ENCODE measurements at places on chromosomes 16 and 17.
A peak's percentile ranks its signal among the peaks of the same experiment; 100 is the strongest.

DNA sequence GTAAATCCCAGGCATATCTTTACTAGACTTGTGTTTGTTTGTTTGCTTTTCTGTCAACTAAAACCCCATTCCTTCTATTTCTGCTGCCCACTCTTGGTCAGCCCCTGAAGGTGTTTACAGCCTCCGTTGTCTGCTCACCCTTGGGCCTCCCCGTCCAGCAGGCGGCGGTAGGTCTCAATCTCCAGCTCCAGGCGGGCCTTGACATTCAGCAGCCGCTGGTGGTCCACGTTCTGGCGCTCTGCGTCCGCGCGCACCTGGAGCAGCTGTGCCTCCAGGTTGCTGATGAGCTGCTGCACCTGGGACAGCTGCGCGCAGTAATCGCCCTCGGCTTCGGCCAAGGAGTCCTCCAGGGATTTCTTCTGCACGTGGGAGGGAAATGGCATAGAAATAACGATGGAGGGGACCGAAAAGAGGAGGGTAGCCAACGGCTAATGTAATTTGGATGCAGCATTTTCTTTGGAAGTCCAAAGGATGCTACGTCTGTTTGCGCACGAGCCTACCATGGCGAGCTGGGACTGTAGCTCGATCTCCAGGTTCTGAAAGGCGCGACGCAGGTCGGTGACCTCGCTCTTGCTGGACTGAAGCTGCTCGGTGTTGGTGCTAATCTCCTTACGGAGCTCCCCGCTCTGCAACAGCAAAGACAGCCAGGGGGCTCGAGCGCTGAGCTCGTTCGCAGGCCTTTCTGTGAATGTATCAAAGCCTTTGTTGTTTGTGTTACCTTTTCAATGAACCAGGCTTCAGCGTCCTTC is 3.9 kb downstream of the KRT12 start:
- no peak for DNase-seq

DNA sequence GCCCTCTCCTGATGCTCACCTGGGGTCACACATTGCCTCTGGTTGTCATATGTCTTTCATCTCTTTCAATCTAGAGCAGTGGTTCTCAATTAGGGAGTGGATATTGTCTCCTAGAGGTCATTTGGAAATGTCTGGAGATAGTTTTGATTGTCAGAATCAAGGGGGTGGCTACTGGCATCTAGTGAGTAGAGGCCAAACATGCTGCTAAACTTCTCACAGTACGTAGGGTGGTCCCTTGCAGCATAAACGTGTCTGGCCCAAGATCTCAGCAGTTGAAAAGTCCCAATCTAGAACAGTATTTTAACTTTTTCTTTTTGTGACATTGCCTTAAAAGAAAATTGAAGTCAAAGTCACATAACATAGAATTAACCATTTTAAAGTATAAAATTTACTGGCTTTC is 30.5 kb upstream of the SLC5A10 start:
- DNase-seq = no peak

DNA sequence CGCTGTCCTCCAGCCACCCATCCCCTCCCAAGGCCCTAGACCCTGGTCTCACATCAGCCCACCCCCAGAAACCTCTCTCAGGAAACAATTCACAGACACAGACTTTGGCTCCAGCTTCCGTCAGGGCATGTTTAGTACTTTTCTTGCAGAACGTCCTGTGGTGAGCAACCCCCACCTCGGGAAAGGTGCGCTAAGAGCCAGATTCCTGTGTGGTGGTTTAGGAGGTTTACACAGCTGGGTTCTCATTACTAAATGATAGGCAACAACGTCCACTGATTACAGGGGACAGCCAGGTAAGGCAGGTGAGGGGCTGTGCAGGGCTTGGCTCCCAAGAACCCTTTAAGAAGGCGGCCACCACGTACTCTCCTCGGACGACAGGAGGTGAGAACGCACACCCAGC is 29.3 kb downstream of the KIFC3 start:
- DNase-seq = no peak

DNA sequence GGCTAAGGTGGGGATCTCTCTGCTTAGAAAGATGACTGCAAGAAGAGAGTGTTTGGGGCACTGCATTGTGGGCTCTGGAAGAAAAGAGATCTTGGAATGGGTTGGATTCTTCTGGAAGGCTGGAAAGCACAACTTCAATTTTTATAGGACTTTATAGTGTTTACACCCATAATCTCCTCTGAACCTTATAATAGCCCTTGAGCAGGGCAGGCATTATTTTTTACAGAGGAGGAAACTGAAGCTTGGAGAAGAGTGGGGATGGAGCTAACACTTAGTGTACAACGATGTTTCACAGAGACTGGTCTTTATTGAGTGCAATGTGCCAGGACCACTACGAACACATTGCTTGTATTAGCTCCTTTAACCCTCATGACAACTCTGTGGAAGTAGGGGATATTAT is 10.4 kb downstream of the TNS4 start:
- no peak for DNase-seq

GRCh38 chr17:49180303-49180702 is 30.1 kb downstream of the GNGT2 start:
- peak; percentile 49 for DNase-seq

GRCh38 chr16:49634235-49635008 is 221.5 kb downstream of the ZNF423 start:
- DNase-seq = no peak

DNA sequence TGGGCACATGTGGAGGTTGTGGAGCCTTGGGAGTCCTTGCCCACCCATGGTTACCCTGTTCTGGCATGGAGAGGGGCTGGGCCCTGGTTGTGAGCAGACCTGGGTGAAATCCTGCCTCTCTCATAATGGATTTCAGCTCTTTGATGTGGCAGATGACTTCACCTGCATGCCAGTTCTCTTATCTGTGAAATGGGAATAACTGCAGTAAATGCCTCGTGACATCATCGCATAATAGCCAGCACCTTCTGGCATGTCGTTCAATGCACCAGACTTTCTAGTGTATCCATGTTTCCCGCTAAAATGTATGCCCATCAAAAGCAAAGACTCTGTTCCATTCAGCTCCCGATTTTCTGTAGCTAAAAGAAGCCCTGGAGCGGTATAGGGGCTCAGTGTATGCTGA is 197.6 kb downstream of the MAF start:
- no peak for DNase-seq

- peak; percentile 41 for DNase-seq
These were observed 53.1 kb upstream of the CHMP6 start for GRCh38 chr17:80938556-80938955.

GRCh38 chr16:4915226-4915761 is 21.7 kb downstream of the PPL start:
- DNase-seq = no peak

DNA sequence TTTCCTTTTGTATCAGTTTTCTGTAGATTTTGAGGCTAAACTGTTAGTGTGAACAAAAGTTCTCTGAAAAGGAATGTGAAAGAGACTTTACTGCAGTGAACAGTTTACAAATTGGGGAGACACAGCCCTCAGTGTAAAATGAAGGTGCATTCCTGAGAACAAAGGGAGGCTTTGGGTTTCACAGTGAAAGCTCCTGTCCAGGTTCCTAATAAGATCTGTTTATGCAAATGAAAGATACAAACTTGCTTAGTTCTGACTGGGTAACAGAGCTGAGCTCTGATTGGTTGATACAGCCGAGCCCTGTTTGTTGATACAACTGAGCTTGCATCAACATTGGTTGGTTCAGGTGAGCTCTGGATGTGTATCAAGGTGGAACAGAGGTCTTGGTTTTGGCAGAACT is 8.3 kb upstream of the CDRT15 start:
- DNase-seq = no peak

DNA sequence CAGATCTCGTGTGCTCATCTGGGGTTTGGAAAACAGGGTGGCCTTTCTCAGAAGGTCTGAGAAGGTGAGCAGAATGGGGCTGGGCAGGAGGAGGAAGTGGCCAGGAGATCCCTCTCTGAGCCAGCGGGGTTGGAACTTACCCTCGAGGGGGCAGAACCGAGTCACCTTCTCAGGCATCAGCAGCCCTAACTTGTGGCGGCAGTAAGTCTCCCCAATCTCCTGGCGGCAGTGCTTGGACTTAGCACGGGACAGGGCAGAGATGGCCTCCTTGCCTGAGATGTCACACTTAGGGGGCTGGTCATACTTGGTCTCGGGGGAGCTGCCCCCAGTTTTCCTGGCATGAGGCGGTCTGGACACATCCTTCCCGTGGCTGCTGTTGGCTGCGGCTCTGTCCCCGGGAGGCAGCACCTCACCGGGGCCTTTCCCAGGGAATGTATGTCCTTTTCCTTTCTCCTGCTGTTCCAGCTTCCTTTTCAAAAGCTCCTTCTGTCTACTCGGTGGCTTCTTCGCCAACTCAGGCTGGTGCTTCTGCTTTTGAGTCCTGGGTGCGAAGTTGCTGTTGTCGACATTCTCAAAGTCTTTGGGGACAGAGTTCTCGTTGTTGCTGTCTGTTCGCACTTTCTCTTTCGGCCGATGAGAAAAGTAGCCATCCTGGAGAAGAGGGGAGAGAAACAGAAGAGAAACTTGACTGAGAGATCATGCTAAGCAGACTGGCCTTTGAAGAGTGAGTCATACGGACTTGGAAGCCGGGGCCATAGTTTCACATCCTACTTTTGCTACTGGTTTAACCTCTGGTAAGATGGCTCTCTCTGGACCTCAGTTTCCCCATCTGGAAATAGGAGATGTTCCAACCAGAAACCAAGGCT is 211.7 kb downstream of the XYLT1 start:
- DNase-seq = no peak

- DNase-seq = no peak
These were observed 11.8 kb upstream of the GAS7 start for GRCh38 chr17:10210151-10210574.

GRCh38 chr17:41494524-41494923 is 4.8 kb upstream of the KRT36 start:
- no peak for DNase-seq

GRCh38 chr16:86170720-86171119 is 271.8 kb downstream of the IRF8 start:
- no peak for DNase-seq

GRCh38 chr17:801660-802059 is 19.5 kb downstream of the MRM3 start:
- no peak for DNase-seq

GRCh38 chr17:30318155-30318554 is 15.7 kb downstream of the TMIGD1 start:
- no peak for DNase-seq

- no peak for DNase-seq
These were observed 5.3 kb downstream of the SRCIN1 start for GRCh38 chr17:38600416-38600815.

- no peak for DNase-seq
These were observed 149.0 kb upstream of the MPHOSPH6 start for GRCh38 chr16:82319038-82319437.

GRCh38 chr17:55263569-55264277 is 1.0 kb upstream of the HLF start:
- DNase-seq = no peak

Measured in globus pallidus (tissue), 1 donor.